ENCODE measurements at places on chromosomes 1 and 21.

GRCh38 chr1:36599828-36600227 is 117.1 kb upstream of the CSF3R start:
- no peak for DNase-seq

DNA sequence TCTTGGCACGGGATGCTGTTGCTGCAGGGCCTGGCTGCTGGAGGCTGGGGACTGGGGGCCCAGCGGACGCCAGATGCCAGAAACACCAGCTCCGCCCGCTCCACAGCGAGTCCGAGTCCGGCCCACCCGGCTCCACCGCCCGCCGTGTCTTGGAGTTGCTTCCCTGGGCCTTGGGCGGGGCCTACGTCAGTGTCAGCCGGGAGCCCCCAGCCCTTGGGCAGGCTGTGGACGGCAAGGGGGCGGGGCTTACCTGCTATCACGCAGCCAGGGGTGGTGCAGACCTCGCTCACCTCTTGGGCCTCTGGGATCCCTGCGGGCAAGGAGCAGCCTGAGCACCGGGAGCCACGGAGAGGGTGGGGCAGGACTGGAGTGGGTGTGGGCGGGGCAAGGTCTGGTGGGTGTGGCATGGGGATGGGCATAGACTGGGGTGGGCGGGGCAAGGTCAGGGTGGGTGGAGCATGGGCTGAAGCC is 21.8 kb downstream of the MMEL1 start:
- no peak for DNase-seq

DNA sequence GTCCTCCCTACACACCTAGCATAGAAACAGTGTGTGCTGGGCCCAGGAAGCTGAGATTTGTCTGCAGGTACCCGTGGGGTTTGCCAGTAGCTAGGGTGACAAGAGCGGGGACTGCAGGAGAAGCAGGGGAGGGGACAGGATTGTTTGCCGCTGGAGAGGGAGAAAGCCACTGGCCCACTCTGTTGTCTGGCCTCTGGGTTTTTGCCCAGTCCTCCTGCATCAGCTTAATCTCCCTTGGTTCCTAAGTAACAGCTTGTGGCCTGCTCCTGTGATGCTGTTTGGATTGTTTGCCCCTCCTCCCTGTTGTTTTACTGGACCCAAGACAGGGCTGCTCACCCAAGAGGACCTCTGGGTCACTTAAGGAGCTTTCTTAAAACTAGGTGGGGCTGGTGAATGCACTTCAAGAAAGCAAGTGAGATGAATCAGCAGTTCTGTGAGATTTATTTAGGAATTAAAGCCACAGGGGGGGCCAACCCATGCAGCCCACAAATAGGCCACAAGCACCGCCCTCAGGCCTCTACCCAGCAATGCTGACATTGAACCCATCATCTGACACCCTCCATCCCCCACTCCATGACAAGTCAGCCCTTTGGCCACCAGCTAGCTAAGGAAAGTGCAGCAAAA is 142.8 kb downstream of the ZZZ3 start:
- no peak for DNase-seq

DNA sequence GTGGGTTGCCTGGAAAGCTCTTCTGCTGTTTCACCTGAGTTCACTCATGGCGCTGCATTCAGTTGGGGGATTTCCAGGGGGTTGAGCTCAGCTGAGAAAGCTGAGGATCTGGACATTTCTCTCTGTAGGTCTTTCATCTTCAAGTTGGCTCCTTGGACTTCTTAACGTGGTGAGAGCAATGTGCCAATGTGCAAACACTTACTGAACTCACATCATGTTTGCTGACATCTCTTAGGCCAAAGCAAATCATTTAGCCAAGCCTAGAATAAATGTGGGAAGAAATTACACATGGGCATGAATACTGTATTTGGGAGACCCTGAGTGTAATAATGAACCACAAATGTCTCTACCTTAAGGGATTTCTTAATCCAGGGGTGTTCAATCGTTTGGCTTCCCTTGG is 42.7 kb upstream of the SLC22A15 start:
- DNase-seq: no peak

- DNase-seq: no peak
Observed at GRCh38 chr21:44390886-44391285, 37.5 kb downstream of the TRPM2 start.

GRCh38 chr21:39327727-39328126 is 14.3 kb upstream of the BRWD1 start:
- DNase-seq: no peak

GRCh38 chr1:52072291-52072690 is 16.2 kb downstream of the BTF3L4 start:
- DNase-seq: no peak

DNA sequence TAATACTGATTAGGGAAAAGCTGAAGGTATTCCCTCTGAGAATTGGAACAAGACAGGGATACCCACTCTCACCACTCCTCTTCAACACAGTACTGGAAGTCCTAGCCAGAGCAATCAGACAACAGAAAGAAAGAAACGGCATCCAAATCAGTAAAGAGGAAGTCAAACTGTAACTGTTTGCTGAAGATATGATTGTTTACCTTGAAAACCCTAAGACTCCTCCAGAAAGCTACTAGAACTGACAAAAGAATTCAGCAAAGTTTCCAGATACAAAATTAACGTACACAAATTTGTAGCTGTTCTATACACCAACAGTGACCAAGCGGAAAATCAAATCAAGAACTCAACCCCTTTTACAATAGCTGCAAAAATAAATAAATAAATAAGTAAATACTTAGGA is 78.6 kb downstream of the EXTL2 start:
- no peak for DNase-seq

- DNase-seq: no peak
Observed at GRCh38 chr1:47508702-47509431, 71.0 kb downstream of the FOXD2 start.

DNA sequence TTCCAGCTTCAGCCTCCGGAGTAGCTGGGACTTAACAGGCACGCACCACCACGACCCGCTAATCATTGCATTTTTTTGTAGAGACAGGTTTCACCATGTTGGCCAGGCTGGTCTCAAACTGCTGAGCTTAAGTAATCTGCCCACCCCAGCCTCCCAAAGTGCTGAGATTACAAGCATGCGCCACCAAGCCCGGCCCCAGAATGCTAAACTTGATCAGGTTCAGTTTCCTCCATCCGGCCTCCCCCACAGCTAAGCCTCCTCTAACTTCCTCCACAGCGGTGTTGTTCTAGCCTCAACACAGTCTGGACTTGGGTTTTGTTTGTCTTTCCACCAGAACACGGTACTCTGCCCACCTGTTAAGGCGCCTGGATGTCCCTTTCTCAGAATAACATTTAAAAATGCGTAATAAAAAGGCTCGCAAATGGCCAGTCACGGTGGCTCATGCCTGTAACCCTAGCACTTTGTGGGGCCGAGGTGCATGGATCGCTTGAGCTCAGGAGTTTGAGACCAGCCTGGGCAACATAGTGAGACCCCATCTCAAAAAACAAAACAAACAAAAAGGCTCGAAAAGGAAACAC is 2.4 kb downstream of the PARP1 start:
- DNase-seq: no peak

DNA sequence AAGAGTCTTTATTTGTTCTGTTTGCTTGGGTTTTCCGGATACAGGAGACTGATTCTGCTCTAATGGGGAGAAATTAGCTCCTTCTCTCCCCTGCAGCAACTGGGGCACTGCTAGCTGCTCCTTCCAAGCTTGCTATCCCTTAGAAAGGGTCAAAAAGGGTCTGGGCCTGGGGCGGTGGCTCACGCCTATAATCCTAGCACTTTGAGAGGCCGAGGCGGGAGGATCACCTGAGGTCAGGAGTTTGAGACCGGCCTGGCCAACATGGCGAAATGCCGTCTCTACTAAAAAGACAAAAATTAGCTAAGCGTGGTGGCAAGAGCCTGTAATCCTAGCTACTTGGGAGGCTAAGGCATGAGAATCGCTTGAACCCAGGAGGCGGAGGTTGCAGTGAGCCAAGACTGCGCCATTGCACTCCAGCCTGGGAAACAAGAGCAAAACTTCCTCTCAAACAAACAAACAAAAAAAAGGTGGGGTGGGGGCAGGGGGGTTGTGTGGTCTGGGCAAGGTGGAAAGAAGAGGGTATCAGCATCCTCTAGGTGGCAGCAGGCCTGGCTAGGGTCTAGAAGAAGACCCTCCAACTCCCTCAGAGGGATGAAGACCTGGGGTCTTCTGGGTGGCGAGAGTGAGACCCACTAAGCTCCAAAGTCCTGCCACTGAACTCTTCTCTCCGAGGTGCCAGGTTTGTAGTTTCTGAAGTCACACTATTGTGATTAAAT is 15.4 kb upstream of the TBX15 start:
- DNase-seq: no peak

DNA sequence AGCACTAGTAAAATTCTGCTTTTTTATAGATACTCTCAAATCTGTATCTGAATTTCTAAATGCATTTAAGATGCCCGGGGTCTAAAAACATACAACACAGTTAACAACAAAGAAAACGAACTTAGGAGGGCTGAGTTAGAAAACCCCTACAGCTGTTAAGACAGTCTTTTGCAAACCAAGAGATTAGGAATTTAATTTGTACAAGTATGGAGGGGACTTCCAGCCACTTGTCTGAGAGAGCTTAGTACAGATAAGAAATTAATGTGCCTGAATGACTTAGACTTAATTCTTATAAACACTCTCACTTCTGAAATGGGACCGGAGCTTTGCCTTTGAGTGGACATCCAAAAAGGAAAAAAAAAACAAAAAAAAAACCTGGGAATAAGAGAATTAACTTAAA is 61.6 kb downstream of the SMYD3 start:
- no peak for DNase-seq

GRCh38 chr1:37730376-37730775 is 34.5 kb downstream of the EPHA10 start:
- DNase-seq: no peak

- no peak for DNase-seq
Observed at GRCh38 chr1:17190010-17190995, 14.6 kb upstream of the PADI1 start.

DNA sequence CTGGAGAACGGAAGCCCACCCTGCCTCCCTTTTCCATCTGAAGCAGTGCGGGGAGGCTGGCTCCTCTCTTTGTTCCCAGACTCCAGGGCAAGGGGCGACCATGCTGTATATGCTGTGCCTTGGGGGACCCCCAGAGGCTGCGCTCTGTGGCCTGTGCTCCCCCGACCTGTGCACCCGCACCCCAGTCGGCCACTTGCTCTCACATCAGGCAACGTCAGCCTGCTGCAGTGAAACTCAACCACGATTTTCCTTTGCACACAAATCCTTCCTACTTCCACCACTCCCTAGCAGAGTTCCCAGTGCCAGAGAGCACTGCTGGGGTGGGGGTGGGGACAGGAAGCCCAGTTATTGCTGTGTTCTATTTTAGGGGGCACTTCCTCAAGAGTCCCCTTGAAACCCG is 52.5 kb downstream of the SIM2 start:
- no peak for DNase-seq

DNA sequence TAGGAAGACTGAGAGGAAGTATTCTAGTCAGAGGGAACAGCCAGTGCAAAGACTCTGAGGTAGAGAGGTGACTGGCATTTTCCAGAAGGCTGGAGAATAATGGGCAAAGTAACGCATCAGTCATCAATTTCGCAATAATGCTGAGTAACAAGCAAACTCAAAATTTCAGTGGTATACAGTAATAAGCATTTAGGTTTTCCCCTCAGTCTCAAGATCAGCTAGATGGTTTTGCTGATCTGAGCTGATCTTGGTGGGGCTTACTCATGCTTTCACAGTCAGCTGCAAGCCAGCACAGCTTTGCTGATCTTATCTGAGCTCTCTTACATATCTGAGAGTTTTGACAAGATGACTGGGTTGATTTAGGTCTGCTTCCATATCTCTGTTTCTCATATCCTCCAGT is 108.7 kb downstream of the TSEN15 start:
- peak; percentile 50 for DNase-seq

- DNase-seq: no peak
Observed at GRCh38 chr1:116257341-116257767, 115.7 kb upstream of the ATP1A1 start.

GRCh38 chr1:162357681-162358266 is 18.9 kb downstream of the SPATA46 start:
- DNase-seq: no peak

DNA sequence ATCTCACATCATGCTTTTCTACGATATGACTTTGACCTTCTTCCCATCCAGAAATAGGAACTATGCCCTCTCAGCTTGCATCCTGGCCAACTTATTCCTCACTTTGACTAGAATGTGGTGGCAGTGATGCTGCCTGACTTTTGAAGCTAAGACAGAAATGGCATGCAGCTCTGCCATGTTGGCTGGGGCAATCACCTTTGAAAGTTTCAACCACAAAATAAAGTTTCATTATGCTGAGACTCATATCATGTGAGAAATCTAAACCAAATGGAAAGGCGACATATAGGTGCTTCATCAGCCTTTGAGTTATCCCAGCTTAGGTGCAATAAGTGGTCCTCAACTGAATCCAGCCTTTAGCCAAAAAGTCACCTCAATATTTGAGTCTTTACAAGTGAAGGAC is 370.0 kb upstream of the CHRM3 start:
- no peak for DNase-seq

GRCh38 chr1:193281894-193282293 is 95.5 kb upstream of the B3GALT2 start:
- no peak for DNase-seq

GRCh38 chr1:78604643-78605042 is 15.6 kb upstream of the IFI44L start:
- no peak for DNase-seq

DNA sequence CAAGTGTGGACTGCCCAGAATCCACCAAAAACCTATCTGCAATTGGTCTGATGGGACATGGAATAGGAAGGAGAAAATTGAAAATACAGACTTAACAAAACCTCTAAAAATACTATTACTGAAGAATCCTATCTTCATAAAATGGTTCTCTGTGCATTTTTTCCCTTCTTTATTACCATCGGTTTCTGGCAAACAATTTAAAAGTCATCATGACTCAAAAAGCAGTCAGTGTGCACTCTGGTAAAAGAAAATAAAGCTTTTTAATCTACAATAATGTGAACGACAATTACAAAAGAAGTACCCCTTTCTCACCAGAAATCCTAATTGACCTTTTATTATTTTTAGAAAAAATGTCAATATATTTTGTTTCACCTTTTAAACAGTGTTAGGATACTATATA is 186.3 kb downstream of the TPR start:
- DNase-seq: no peak

DNA sequence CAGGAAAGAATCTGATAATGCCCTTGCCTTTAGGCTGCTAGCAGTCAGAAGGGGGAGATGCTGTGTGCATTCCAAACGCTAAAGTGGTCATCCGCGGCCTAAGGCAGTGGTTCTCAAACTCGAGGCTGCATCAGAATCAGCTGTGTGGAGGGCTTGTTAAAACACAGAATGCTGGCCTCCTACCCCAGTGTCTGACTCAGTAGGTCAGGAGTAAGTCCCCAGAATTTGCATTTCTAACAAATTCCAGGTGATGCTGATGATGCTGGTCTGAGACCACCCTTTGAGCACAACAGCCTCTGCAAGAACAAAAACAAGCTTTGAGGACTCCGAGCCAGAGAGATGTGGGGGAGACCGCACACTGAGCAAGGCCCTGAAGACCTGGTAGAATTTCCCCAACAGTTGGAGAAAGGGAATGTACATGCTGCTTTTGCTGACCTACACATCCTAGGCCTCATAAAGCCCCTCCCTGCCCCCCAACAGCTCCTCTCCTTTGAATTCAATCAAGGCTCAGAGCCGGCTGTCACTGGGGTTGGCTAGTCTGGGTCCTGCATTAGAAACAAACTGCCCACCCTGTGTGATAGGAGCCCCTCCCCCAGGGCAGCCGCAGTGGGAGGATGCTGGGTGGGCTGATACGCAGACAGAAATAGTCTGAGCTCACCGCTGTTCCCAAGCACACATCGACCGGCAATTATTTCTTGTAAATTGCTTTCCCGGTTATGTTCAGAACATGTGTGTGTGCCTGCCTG is 27.1 kb downstream of the SHISAL2A start:
- no peak for DNase-seq
